Naive thymus-derived CD8-positive, alpha-beta T cell (primary cell): ENCODE measurements at places on chromosomes 7 and 10. TPM values are rescaled to one million over a fixed set of nuclear protein-coding genes. Genes with fewer than 3 reads are reported as not detected.

TMEM229A gene
- not detected for total RNA-seq

SLC26A3 gene
- not detected for total RNA-seq

CALCR gene
- not detected for total RNA-seq

CAV2 gene
- total RNA-seq = not detected

GIMAP5 gene
- total RNA-seq = 342 TPM

IGFBP1 gene
- not detected for total RNA-seq

SLC16A12 gene
- total RNA-seq = not detected

- peaks cover 3% of the 10 kb centered on the region for H3K4me1 ChIP-seq
- no peak for DNase-seq
- peaks cover 12% of the 10 kb centered on the region for H3K36me3 ChIP-seq
- no peak overlapping the region for H3K4me3 ChIP-seq
These were observed 43.4 kb downstream of the C7orf25 start for GRCh38 chr7:42868480-42868879.

- H3K27ac ChIP-seq = peak overlapping the region; percentile 53
- H3K27me3 ChIP-seq = no peaks in the 10 kb centered on the region
- DNase-seq = no peak
- peaks cover 45% of the 10 kb centered on the region for H3K4me1 ChIP-seq
- H3K4me3 ChIP-seq = peak overlapping the region; percentile 2
These were observed 105.5 kb upstream of the ZNF438 start for GRCh38 chr10:31136930-31137885.

- no peaks in the 10 kb centered on the region for H3K36me3 ChIP-seq
- no peak overlapping the region for H3K4me3 ChIP-seq
- H3K27ac ChIP-seq = no peak overlapping the region
- peaks cover 2% of the 10 kb centered on the region for H3K27me3 ChIP-seq
- no peaks in the 10 kb centered on the region for H3K4me1 ChIP-seq
These were observed 17.9 kb upstream of the BMPER start for GRCh38 chr7:33887266-33887975.

GRCh38 chr10:75531571-75532031 lies 100.2 kb downstream of the LRMDA start:
- DNase-seq = no peak
- peaks cover 12% of the 10 kb centered on the region for H3K27me3 ChIP-seq
- no peak overlapping the region for H3K27ac ChIP-seq
- H3K36me3 ChIP-seq = no peaks in the 10 kb centered on the region

DNA sequence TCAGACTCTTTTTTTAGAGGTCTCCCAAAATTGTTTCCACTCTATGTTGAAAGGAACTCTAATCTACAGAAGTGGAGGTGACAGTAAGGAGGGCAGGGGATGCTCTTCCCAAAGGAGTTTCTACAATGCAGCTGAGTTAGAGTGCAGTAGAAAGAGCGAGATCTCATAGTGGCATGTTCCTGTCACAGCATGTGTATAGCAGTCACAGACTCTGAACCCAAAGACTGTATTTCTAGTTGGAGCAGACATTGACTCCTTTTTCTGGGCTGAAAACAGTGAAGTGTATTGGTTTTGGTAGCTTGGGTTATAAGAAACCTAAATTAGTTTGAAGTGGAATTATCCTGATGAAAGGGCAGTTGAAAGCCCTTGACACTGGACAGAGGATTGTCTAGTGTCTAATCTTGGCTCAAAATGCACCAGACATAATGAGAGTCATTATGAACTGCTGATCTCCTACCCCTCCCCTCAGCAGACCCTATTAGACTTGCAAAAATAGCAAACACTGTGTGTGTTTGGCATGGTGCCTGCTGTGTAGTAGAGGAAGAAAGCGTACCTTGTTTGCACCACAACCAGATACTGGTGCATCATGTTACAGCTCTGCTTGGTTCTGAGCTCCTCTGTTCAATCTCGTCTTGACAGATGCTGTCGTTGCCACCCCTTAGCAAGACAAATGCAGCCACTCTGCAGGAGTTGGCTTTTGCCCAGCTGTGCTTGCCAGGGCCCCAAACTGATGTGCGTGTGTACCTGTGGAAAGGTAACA lies 336.0 kb downstream of the AUTS2 start:
- no peak overlapping the region for H3K4me3 ChIP-seq
- no peaks in the 10 kb centered on the region for H3K27me3 ChIP-seq
- DNase-seq = no peak
- no peaks in the 10 kb centered on the region for H3K4me1 ChIP-seq
- H3K27ac ChIP-seq = no peak overlapping the region

DNA sequence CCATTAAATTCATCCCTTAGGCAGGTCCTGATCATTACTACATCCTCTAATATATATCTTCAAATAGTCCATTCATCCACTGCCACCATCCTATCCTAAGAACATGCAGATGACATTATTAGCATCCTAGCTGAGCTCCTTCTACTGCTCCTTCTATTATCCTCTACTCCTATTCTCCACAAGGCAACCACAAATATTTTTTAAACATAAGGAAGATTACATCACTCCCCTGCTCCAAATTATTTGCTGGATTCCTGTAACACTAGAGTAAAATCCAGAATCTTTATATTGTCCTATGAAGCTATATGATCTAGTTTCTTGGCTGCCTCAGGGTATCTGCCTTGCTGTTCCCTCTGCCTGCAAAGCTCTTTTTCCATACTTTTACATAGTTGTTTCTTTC lies 176.3 kb upstream of the SLC26A5 start:
- no peaks in the 10 kb centered on the region for H3K4me1 ChIP-seq
- peaks cover 46% of the 10 kb centered on the region for H3K27me3 ChIP-seq
- no peak overlapping the region for H3K4me3 ChIP-seq
- no peaks in the 10 kb centered on the region for H3K36me3 ChIP-seq

GRCh38 chr7:36863901-36864701 lies 139.8 kb upstream of the AOAH start:
- no peak overlapping the region for H3K4me3 ChIP-seq

- H3K4me1 ChIP-seq = no peaks in the 10 kb centered on the region
- DNase-seq = no peak
- no peak overlapping the region for H3K4me3 ChIP-seq
- H3K36me3 ChIP-seq = no peaks in the 10 kb centered on the region
These were observed 157.7 kb upstream of the CHRM2 start for GRCh38 chr7:136710751-136711150.

DNA sequence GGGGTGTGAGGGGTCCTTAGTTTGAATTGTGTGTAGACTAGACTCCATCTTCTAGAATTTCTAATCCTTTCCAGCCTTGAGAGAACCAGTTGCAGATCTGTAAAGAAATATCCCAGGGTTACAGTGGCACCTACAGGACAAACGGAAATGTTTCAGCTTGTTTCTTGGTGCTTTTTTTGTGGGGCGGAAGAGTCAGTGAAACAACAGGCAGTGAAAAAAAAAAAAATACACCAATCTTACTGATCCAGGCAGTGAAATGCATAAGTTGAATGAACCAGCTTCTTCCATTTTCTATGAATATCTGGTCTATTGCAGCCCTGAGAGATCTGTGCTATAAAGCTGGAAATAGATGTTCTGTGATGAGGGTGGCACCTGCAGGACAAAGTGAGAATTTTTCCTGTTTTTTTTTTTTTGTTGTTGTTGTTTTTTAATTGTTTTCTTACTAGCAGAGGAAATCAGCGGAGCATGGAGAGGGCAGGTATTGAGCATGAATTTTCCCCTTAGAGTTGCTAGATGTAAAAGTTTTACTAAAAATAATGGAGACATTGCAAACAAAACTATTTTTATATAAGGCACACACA lies 81.9 kb upstream of the DYNC1I1 start:
- DNase-seq = no peak
- no peaks in the 10 kb centered on the region for H3K36me3 ChIP-seq
- no peak overlapping the region for H3K4me3 ChIP-seq
- H3K27me3 ChIP-seq = peaks cover 7% of the 10 kb centered on the region
- no peaks in the 10 kb centered on the region for H3K4me1 ChIP-seq

DNA sequence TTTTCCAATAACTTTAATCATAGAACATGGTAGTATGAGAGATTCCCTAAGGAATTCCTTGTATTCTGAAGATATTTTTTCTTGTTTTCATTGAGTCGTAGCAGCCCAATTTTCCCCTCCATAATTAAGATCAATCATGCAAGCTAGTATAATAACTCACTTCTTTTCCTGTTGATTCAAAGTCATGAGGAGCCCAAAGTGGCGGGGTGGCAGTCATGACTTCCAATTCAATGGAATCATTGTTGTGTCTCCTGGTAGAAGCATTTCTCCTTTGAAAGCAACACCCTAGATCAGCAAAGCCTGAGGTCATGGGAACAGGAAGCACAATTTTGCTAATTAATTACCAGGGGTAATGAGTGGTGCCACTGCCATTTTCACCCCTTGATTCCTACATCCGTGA lies 77.6 kb upstream of the MAGI2 start:
- H3K27ac ChIP-seq = no peak overlapping the region
- H3K4me1 ChIP-seq = no peaks in the 10 kb centered on the region
- no peaks in the 10 kb centered on the region for H3K36me3 ChIP-seq
- no peak for DNase-seq
- H3K27me3 ChIP-seq = no peaks in the 10 kb centered on the region

DNA sequence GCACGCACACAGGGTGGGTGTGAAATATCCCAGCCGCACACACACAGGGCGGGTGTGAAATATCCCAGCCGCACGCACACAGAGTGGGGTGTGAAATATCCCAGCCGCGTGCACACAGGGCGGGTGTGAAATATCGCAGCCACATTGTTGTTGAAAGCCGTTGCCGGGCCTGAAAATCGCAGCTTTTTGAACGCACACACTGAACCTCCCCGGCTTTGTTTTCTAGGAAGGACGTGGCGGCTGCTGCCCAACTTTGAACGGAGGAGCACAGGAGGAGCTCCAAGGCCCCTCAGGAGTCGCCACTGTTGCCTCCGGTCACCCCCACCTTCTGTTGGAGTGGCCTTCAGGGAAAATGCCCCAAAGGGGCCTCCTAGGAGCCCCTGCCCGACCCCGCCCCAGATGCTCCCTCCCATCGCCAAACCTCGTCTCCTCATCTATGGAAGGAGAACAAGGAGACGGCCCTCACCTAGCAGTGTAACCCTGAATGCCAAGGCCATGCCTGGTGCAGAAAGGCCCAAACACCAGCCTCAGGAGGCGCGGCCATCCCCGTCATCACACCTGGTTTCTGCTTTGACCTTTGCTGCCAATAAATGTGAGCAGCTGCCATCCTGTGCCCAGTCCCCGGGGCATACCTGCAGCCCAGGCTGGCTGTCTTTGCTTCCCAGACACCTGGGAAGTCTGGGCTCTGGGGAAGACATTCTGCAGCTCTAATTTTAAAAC lies 318.6 kb downstream of the PTPRN2 start:
- no peak overlapping the region for H3K4me3 ChIP-seq
- no peak for DNase-seq
- H3K36me3 ChIP-seq = no peaks in the 10 kb centered on the region

DNA sequence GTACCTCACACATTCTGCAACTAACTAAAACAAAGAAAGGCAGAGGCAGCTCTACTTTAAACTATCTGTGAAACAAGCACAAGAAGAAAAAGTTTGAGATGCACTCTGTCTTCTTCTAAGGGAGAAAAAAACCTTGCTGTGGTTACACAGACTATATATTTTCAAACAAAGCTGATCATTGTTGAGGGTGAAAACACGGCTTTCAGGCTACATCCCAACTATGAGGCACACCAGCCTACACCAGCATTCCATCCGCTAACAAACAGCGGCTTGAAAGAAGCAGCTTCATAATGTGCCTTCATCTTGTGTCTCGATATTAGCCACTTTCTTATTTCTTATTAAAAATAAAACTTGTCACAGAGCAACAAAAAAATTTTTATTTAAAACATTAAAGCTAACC lies 79.1 kb downstream of the USP6NL start:
- H3K27ac ChIP-seq = no peak overlapping the region
- H3K4me3 ChIP-seq = no peak overlapping the region
- peaks cover 72% of the 10 kb centered on the region for H3K4me1 ChIP-seq
- no peak for DNase-seq
- H3K36me3 ChIP-seq = no peaks in the 10 kb centered on the region

DNA sequence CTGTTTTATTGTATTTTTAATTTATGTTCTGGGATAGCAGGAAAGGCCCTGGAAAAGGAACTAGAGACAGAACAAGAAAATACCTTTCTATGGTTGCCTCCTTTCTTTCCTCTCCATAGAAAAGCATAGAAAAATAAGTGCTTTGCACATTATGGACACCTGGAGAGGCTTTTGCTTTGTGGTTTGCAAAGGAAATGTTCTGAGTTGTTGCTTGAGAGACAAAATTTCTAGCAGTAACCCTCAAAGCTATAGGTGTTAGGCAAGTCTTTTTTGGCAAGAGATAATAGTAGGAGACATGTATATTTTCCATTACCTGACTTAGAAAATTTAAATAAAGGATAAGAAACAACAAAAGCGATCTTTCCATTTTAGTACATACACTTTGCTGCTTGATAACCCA lies 378.6 kb upstream of the PRKCQ start:
- no peaks in the 10 kb centered on the region for H3K36me3 ChIP-seq
- peaks cover 16% of the 10 kb centered on the region for H3K4me1 ChIP-seq
- H3K4me3 ChIP-seq = no peak overlapping the region

- no peak overlapping the region for H3K27ac ChIP-seq
- DNase-seq = no peak
- no peaks in the 10 kb centered on the region for H3K36me3 ChIP-seq
- peaks cover 43% of the 10 kb centered on the region for H3K4me1 ChIP-seq
These were observed 24.2 kb downstream of the PWWP2B start for GRCh38 chr10:132420981-132421846.

- no peaks in the 10 kb centered on the region for H3K27me3 ChIP-seq
- no peak overlapping the region for H3K27ac ChIP-seq
- DNase-seq = no peak
- no peaks in the 10 kb centered on the region for H3K36me3 ChIP-seq
- H3K4me1 ChIP-seq = no peaks in the 10 kb centered on the region
- no peak overlapping the region for H3K4me3 ChIP-seq
These were observed 89.3 kb upstream of the ARID5B start for GRCh38 chr10:61812052-61812721.

DNA sequence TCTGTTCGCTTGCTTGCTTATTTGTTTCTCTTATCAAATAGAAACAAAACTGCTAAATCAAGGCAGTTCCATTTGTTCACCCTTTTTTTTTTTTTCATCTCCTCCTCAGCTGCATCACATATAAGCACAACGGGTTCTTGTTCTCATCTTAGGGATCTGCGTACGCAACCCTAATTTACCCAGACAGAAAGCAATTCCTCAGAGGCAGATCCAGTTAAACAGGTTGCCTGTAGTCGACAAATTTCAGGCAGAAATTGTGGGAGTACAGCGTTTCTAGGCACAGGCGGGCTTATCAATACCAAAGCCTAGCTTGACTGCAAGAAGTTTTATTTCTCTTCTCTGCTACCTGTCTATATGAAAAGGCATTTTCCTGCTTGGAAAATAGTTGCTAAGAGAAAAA lies 565.4 kb downstream of the NXPH1 start:
- no peak overlapping the region for H3K27ac ChIP-seq
- H3K4me1 ChIP-seq = no peaks in the 10 kb centered on the region
- no peak for DNase-seq
- H3K4me3 ChIP-seq = no peak overlapping the region
- H3K36me3 ChIP-seq = no peaks in the 10 kb centered on the region
- H3K27me3 ChIP-seq = no peaks in the 10 kb centered on the region

GRCh38 chr7:96182424-96183158 lies 139.3 kb downstream of the SLC25A13 start:
- no peaks in the 10 kb centered on the region for H3K27me3 ChIP-seq
- DNase-seq = no peak
- no peak overlapping the region for H3K4me3 ChIP-seq
- no peaks in the 10 kb centered on the region for H3K4me1 ChIP-seq
- peaks cover 20% of the 10 kb centered on the region for H3K36me3 ChIP-seq

GRCh38 chr7:12222889-12223579 lies 11.9 kb downstream of the TMEM106B start:
- peak overlapping the region; percentile 69 for H3K4me3 ChIP-seq
- no peaks in the 10 kb centered on the region for H3K27me3 ChIP-seq
- peaks cover 59% of the 10 kb centered on the region for H3K4me1 ChIP-seq
- no peak for DNase-seq
- peak overlapping the region; percentile 82 for H3K27ac ChIP-seq
